ENCODE measurements at places on chromosomes 13 and 19.

GRCh38 chr19:50501186-50501567 is 9.8 kb downstream of the JOSD2 start:
- DNase-seq: no peak

DNA sequence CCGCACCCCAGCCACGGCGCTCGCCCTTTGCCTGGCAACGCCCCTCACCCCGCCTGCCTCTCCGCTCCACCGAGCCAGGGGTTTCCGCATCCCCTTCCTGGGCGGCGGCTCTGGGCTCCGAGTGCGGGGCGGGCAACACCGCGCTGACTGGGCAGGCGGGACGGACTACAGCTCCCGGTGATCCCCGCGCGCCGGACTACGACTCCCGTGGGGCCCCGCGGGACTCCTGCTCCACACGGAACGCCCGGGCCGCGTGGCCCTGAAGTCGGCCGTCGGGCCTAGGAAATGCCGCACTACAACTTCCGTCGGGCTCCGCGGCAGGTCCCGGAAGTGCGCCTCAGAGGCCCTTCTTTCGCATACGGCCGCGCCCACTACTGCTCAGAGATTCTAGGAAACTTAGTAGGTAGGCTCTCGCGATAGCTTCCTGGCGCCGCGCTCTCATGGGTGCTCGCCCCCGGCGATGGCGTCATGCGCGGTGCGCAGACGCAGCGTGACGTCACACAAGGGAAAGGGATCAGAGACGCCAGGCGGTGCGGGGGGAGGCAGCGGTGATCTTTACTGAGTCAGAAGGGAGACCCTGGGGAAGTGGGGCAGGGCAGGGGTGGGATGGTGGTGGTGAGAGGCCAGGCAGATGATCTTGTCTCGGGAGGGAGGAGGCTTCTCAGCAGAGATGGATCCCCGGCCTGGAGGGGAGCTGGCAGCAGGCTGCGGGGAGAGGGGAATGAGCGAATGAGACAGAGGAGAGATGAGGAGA is at the start of gene JOSD2:
JOSD2 (minus strand) TSS at position 123 of the 754 bp plus-strand sequence. CDS start 760 bp downstream, outside the sequence.
- peak; percentile 93 for DNase-seq

DNA sequence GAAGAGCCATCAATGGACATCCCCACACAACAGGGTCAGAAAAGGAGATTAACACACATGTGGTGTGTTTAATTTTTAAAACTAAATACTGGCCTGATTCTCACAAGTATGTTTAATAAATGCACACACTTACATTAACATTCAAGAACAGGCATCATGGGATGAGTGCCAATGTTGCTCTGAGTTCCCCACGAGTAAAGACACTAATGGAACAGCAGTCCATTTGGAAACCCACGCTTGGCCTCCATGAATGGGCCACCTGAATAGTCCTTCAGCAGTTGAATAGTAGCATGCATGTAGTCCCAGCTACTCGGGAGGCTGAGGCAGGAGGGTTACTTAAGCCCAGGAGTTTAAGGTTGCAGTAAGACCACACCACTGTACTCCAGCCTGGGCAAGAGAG is 195.2 kb upstream of the IPO5 start:
- no peak for DNase-seq

- no peak for DNase-seq
Observed at GRCh38 chr19:2625434-2625833, 77.1 kb downstream of the GNG7 start.

DNA sequence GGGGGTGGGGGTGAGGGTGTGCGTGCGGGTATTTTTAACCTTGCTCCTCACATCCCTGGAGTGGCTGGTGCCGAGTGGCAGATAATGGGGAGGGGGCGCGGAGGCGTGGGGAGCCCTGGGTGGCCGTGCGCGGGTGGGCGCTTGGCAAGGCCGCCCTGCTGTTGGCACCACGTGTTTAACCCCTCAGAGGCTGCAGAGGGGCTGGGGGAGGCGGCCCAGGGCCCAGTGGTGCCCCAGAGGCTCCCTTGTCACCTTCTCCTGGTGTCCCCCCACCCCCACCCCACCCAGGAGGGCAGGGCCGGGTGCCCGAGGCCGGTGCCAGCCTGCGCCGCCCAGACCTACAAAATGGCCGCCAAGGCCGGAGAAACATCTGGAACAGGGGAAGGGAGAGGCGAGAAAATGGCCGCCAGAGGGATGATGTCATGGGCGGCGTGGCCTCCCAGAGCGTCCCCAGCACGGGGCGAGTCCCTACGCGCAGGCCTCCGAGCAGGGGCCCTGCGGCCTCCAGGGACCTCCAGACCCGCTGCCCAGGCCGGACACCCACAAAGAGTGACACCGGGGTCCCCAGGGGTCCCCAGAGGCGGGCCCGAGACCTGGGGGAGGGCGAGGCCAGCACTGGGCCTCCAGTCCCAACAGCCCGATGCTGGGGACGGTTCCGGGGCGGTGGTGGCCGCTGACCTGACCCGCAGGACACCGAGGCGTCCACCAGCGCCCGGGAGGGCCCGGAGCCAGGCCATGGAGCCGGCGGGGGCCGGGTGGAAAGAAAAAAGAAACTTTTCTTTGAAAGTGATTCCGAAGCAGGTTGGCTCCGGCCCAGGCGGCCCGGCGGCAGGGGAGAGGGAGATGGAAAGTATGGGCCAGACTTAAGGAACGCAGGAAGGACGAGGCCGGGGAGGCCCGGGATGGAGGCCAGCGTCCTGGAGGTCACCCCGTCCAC is 38.2 kb downstream of the NFIC start:
- no peak for DNase-seq

DNA sequence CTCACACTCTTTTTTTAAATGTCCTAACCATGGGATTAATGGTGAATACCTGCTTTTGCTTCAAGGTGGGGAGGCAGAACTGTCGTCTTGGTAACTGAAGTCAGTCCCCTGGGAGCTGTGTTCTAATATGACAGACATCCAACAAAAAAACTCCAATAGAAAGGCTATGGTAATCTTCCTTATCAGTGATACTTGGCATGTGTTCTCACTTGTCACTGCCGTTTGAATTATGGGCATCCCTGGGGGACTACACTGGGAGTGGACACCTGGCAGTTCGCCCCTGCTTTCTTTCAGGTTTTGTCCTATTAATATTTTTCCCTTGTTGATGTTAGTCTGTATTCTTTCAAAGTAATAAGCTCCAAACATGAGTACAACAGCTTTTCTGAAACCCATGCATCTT is 252.6 kb downstream of the SLITRK5 start:
- no peak for DNase-seq

GRCh38 chr19:17135001-17135853 is 59.6 kb downstream of the MYO9B start:
- no peak for DNase-seq

DNA sequence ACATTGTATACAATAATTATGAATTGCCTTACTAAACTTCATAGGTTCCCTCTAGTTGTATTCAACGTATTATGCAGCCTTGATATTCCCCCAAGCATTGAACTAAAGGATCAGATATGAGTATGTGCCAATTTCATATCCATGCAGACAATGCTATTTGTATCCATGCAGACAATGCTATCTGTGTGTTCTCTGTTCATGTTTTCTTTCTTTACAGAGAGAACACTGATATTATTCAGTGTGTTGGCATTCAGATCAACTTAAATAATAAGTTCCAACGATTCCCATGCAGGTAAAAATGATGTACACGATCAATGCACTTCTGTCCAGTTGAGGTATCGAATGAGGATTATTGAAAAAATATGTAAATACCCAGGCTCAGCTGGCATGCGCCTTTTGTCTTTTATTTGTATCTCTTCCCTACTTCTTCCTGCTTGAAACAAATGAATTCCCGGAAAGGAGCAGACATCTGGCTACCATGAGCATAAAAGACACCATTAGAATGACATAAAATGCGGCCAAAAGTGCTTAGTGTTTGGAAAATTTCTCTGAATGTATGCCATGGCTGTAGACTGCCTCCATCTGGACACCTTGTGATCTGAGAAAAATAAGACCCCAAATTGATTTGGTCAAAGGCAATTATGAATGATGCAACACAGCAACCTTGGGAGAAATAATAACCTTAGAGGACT is 731.5 kb downstream of the SLITRK1 start:
- no peak for DNase-seq

DNA sequence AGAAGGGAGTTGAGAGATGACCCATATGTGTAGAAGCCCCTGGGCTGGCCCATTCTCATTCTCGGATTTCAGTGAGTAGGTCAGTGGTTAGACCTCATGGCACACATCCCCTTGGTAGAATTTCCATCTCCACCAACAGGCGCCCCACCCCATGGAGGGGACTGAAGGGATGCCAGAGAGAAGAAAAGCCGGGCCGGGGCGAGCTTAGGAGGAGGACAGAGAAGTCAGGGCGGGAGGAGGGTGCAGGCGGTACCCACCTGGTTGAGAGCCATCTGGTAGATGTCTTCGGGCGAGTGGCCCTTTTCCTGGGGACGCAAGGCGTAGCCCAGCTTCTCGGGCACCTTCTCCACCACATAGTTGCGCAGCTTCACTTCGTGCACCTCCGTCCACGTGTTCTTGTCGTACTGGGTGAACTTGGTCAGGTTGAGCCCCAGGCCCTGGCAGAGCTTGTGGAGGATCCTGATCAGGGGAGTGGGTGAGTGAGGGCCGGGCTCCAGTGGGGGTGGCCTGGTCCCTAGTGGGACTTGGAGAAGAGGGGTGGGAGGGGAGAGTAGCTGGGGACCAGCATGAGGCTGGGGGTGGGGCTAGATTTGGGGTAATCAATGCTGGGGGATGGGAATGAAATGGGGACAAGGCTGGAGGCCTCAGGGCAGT is 2.5 kb downstream of the IL4I1 start:
- DNase-seq: no peak

All from activated gamma-delta T cell treated with anti-CD3 and anti-CD28 coated beads, Interleukin-2, amount 50 U/mL, for 16 hours (primary cell).